Thyroid gland (tissue), 4 donors: ENCODE measurements at places on chromosomes 12 and 14. TPM values are rescaled to one million over a fixed set of nuclear protein-coding genes. Genes with fewer than 3 reads are reported as not detected.

DNA sequence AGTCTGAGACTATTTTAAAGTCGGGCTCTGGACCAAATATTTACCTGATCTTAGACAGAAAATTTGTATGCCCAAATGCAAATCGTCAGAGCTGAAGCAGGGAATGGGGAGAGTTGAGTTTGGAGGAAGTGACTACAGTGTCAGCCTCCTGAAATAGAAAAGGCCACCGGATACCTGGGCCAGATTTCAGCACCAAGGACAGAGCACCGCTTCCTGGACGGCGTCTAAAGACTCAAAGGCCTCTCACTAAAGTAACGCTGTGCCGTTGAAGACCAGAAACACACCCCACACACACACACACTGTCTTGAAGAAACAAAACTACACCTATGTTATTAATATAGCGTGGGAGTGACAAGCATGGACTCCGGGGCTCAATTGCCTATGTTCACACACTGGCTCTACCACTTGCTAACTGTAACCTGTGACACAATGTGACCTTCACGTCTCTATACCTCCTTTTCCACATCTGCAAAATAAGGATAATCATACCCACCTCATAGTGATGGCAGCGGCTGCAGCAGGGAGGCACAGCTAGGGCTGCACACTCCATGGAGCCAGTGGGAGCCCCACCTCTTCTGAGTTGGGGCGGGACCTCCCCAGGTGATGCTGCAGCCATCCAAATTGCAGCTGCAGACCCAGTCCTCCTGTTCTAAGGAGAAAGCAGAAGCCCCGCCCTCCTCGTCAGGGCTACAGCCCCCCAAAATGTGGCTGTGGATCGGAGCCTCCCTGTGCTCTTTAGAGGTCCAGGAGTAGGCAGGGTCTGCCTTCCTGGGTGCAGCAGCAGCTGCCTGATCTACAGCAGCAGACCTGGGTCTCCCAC lies 35.6 kb downstream of the KRT76 start:
- DNase-seq = peak; percentile 50

DNA sequence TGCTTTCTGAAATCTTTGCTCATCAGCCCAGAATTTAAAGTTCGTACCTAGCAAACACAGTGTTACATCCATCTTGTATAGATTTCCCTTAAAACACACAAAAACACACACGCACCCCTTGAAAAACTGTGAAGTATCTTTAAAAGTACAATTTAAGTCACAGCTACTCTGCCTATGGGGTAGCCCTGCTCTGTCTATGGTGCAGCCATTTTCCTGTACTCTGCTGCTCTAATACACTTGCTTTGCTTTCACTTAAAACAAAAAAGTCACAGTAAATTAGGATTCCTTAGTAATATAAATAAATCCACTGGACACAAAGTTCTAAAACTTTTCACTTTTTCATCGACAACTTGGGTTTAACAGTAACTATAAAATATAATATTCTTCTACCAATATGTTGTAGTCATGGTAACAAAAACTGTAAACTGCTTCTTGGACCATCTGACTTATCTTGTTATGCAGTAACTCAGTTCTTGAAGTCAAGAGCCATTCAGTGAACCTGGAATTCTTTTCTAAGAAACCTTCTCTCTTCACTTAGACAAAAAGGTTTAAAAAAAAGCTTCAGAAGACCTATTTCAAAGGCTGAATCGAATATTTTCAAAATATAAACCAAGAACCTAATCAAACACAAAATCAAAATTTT lies 63.5 kb downstream of the MED13L start:
- DNase-seq = no peak

The KICS2 gene
- total RNA-seq = 11.9 TPM

GRCh38 chr12:25241167-25242020 lies 9.3 kb downstream of the KRAS start:
- DNase-seq = no peak

DNA sequence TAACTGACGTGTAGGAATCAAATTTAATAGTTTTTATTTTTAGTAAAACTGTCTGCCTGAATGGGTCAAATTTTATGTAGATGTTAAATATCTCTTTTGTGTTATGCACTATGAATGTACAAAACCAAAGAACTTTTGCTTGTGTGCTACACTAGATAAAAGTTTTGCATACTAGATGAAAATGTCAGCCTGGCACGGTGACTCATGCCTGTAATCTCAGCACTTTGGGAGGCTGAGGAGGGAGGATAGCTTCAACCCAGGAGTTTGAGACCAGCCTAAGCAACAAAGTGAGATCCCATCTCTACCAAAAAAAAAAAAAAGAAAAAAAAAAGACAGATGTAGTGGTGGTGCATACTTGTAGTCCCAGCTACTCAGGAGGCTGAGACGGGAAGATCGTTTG lies 11.1 kb downstream of the AEBP2 start:
- no peak for DNase-seq

GRCh38 chr12:55720894-55721444 lies 776 bp downstream of the RDH5 start:
- peak; percentile 38 for DNase-seq

DNA sequence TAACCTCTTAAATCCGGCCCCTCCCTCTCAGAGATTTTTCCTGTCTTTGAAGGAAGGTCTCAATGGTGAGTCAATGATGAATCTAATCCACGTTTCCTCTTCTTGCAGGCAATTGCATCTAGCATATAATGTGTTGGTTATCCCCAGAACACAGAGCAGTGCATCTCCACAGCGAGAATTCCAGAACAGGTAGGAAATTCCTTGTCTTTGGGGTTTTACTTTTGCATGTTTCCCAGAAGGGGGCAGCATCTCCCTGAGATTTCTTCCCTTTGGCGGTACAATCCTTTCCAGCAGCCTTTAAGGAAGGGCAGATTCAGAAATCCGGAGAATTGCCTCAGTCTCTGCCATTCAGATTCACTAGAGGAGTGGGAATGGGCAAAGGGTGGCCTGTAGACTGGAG lies 128.0 kb downstream of the KCNA5 start:
- DNase-seq = no peak

- peak; percentile 13 for DNase-seq
Measured at GRCh38 chr14:33569821-33570687, 380.8 kb downstream of the EGLN3 start.

DNA sequence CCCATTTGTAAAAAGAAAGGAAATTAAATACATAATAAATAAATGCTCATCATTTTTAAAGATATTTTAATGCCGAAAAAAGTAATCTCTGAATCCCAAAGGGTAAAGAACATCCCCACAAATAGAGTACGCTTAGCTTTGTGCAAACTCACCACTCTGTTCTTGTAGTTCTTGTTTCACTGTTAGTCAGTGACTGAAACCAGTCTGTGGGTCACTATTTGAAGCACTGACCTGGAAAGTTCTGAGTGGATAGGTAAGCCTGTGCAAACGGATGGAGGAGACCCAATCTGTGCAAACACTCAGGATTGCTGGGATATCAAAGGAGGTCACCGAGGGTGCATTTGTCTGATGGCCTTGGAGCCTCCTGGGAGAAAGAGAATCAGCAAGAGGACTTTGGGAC lies 68.1 kb upstream of the TSPAN11 start:
- DNase-seq = no peak

GRCh38 chr14:91261115-91261514 lies 16.6 kb upstream of the GPR68 start:
- no peak for DNase-seq

- no peak for DNase-seq
Measured at GRCh38 chr14:104091927-104092771, 6.6 kb downstream of the ASPG start.

The LRFN5 gene
- 1.7 TPM for total RNA-seq

GRCh38 chr14:22883173-22883976 lies at the start of gene REM2:
Gene REM2, plus strand, starts transcription at chr14:22883222. Its CDS starts 66 bp downstream, at chr14:22883288.
- no peak for DNase-seq

The SIX6 gene
- total RNA-seq = not detected

The PDZRN4 gene
- total RNA-seq = 1.3 TPM
